ENCODE measurements at places on chromosomes 13 and 19.

DNA sequence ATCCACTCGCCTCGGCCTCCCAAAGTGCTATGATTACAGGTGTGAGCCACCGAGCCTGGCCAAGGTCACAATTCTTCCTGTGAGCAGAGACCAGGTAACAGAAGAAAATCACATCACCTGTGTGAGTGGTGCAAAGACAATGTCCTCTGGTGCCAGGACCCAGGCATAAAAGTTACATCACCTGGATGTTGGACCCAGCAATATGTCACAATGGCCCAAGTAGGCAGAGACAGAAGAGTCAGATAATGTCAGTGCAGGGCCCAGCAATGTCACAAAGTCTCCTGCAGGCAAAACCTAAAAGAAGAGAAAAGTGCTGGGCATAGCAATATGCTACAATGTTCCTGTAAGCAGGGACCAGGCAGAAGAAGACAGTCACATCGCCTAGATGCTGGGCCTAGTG, 5.5 kb upstream of the ZNF724 start:
- no peak for DNase-seq

GRCh38 chr19:33225458-33225926, at the start of gene SLC7A10:
SLC7A10 (minus strand) TSS chr19:33225850; CDS start chr19:33225703, 147 bp downstream.
- no peak for DNase-seq

DNA sequence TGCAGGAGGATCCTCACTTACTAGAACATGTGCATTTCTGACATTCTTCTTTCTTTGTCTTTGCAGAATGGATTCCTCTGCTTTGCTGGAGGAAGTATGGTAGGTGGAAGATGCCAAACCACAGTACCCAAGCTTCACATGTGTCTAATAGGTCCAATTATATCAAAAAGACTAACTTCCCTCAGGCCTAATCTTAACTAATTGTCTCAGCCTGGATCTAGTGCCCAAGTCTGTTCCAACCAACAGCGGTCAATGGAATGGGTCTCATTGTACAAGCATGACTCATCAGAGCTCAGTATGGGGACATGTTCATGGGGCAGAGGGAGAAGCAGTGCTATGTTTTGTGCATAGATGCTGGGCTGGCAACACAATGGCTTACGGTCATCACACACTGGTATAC, 81.6 kb upstream of the CSNK1A1L start:
- DNase-seq: no peak

- no peak for DNase-seq
Observed at GRCh38 chr19:12930002-12930645, 3.4 kb downstream of the FARSA start.

DNA sequence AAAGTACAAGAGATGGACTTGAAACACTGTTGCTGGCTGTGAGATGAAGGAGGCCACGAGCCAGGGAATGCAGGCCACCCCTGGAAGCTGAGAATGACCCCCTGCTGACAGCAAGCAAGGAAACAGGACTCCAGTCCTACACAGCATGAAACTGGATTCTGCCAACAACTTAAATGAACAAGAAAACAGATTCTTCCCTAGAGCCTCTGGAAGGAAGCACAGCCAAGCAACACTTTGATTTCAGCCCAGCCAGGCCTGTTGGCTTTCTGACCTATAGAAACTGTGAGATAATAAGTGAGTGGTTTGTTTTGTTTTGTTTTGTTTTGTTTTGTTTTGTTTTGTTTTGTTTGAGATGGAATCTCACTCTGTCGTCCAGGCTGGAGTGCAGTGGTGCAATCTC, 105.3 kb upstream of the CACNA1A start:
- no peak for DNase-seq

- no peak for DNase-seq
Observed at GRCh38 chr19:38684078-38684861, 36.8 kb downstream of the ACTN4 start.
